ENCODE measurements at places on chromosomes 6 and 20.

- no peak for DNase-seq
Measured at GRCh38 chr20:43988867-43989266, 74.2 kb downstream of the TOX2 start.

GRCh38 chr6:72850469-72850868 lies 228.6 kb downstream of the KCNQ5 start:
- no peak for DNase-seq

DNA sequence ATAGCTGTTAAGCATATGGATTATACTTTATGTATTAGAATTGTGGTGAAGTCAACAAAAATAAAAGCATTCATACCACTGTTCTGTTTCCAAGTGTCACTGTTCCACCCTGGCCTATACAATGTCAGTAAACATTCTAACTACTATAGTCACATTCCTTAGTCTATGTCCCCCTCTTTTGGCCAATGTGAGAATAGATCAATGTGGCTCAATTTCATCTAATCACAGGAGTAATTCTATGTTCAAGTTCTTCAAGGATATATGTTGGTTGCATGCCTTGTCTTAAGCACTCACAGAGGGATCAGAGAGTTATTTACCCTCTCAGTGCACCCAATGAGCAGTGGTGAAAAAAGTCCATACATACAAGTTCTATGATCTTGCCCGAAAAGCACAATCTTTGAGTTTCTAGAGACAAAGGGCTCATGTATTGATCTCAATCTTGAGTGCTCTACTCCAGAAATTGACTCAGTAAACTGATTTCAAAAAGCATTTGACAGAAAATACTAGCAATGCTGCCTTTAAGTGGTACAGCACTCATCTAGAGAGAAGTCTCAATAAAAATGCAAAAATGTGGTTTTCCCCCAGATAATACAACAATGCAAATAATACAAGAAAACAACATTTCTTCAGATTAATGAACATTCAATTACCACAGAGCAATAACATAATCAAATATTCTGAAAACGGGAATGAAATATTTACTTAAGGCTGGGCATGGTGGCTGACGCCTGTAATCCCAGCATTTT lies 16.5 kb downstream of the SMLR1 start:
- peak; percentile 46 for DNase-seq

DNA sequence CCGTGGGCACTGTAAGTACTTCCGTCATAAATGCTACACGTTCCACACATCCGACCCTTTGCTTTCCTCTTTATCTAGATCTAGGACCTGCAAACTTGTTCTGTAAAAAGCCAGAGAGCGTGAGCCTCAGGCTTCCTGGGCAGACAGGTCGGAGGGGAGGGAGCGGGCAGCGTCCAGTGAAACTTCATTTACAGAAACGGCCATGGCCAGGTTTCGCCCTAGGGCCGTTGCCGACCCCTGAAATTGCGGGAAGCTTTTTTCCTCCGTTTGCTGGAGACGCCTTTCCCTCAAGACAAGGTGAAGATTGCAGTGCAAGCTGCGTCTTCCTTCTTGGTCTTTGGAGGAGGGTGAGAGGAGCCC lies 155.4 kb downstream of the DLL1 start:
- no peak for DNase-seq
